Hippocampal formation (tissue), 2 donors: ENCODE measurements at places on chromosomes 2 and 18.

GRCh38 chr18:9558387-9559064 is 55.8 kb downstream of the PPP4R1 start:
- no peak for DNase-seq

GRCh38 chr2:158822193-158822592 is 27.1 kb downstream of the DAPL1 start:
- DNase-seq: no peak

DNA sequence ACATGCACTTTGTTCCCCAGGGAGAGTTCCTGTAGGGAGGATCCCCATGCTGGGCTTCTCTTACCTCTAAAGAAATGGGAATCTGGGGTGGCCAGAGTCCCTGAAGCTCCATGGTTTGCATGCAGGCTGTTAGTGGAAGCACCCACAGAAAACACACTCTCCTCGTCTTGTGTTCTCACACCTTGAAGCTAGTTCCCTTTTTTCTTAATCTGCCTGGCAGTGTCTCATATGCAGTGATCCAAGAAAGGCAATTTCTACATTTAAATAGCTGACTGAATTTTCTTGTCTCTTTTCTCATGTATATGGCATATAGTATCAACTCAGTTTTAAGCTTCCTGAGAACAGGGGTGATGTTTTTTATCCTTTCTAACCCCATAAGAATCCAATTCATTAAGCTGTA is 65.0 kb downstream of the LINC00305 start:
- DNase-seq: no peak

DNA sequence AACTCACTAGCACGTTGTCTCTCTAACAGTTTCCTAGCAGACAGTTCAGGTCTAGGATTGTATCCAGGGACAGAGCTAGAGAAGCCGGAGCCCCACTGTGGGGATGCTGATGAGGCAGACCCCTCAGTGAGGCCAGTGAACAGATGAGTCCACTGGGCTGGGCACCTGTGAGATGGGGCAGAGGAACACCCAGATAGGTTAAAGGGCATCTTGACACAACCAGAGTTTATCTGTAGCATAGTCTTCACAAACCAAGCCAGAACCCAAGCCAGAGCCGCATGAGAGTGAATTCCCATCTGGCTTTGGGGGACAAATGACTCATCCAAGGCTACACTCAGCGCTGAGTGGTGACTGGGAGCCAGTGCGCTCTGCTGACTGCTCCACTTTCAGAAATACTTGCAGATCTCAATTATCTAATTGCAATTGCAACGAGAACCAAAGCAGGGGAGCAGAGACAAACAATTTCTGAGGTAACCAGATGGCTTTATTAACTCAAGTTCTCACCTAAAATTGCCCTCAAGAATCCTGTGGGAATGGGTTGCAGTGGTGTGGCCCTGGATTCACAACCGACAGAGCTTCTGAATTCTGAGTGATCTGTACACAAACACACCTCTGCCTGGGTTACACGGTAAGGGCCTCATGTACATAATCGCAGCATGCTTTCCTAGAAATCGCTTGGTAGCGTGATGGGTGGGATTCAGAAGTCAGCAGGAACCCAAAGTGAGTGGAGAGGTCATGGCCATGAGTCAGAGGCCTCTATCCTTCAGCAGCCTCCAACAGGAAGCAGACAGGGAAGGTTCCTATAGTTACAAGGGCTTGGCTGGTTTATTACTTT is 48.7 kb upstream of the MSH2 start:
- DNase-seq: no peak

GRCh38 chr2:48912110-48912509 is 156.6 kb upstream of the LHCGR start:
- DNase-seq: no peak

GRCh38 chr2:240917684-240918257 is 11.6 kb downstream of the CROCC2 start:
- no peak for DNase-seq

DNA sequence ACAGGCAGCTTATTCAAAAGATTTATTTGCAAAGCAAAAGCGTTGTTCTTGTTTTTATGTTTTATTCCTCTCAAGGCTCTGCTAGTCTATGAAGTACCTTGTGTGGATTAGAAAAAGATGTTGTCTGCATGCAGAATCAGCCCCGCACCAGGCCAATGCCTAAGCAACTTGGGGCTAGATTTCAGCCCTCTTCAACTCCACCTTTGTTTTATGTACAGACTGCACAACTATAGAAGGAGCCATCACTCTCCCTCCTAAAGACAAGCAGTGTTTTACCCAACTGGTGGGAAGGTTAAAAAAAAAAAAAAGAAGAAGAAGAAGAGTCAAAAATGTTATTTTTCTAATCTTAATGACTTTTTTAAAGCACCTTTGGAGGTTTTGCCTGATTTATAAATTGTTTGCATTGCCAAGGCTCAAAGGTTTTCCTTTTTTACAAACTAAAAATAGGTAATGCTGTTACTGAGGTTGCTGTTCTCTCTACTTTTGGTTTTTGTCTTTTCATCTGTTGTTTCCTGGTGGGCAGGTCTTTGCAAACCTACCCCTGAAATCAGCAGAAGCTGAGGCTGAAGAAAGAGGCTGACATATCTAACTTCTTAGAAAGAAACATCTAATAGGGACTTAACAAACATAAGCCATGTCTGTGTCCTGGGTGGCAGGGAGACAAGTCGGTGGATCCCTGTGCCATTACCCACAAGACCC is 164.0 kb downstream of the SLC39A10 start:
- no peak for DNase-seq

DNA sequence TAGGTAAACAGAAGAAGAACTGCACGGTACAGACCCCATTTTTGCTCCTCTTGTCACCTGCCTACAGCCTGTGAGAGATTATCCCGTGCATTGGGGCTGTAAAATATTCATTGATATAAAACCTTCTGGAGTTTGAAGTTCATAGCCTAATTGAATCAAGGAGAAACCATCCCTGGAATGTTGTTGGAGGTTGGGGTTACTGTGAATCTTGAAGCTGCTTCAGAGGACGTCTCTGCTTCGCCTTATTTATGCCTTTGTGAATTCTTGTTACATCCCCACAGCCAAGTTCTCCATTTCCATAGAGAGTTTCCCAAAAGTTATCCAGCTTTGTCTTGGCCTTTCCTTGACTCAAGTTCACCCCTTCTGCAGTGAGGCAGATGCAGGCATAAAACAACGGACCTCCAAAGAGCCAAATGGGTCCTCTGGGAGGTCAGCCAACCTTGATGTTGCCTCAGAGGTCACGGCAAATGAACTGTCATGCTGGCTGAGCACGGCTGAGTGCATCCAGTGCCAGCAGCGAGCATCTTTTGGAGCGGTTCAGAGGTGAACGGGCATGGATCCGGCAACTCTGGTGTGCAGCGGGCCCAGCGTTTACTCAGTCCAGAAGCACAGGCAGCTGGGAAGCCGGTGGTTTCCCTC is 317.6 kb downstream of the PRKCE start:
- DNase-seq: no peak
